ENCODE measurements at places on chromosomes 13 and 19. TPM values are rescaled to one million over a fixed set of nuclear protein-coding genes. Genes with fewer than 3 reads are reported as not detected.

DNA sequence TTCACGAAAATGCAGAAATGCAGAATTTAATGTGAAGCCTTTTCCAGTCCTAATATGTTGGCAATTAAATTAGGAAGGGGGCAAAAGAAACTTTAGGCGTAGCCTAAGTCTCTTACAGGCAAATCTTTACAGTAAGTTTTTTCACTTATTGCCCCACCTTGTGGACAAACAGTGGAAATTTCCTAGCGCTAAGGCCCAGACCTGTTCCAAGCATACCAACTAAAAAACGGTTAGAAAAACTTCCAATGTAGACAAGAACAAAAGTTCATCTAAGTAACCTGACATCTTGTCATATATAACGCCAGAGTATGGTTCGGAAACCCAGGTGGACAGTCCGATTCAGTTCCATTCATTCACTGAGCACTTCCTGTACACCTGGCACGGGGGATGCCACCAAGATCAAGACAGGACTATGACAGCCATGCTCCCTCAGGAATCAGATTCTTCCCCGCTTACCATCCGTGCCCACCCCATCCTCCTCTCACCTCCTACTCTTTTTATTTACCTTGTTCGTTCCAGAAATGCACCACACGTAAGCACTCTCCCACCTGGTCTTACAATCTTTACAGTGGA lies 4.9 kb downstream of the ZAR1L start:
- ATAC-seq: peak; percentile 84

GRCh38 chr13:108266321-108266990 lies 3.1 kb upstream of the TNFSF13B start:
- ATAC-seq: no peak

Gene NANOS3
- total RNA-seq: not detected

Gene ZNF254
- total RNA-seq: 22.6 TPM

Gene DNAJB1
- total RNA-seq: 64.8 TPM
